ENCODE measurements at places on chromosomes 5 and 9.
A peak's percentile ranks its signal among the peaks of the same experiment; 100 is the strongest.

DNA sequence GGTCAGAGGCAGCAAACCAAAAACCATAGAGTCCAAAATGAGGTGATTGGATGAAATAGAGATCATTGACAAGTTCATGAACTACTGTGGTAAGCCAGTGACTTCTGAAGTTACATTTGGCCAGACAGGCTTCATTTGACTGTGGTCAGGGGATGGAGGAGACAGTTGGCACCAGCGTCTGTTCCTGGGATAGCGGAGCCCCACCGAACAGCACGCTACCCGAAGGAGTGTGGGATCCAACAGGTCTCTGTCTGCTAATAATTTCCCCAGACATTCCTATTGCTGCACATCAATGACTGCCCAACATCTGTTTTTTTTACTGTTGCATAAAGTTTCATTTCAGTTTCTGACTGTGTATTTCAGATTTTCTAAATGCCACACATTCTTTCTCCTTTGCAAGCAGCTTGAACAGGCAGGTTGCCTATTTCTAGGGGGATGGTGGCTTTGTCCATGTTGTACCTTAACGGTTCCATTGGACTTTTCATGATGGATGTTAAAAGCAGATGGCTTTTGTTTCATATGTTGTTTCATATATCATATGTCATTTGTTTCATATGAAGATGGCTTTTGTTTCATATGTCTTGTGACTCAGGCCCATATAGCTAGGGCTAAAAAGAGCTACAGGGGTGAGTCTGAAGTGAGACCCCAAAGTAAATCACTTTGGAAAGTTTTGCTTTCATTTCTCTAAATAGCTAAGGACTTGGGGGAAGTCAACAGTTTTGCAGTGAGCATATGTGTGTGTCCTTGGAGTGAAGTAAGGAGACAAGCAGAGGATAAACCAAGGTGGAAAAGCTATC, 180.8 kb downstream of the GOLPH3 start:
- DNase-seq = no peak

GRCh38 chr5:122219436-122220166, 90.3 kb downstream of the ZNF474 start:
- no peak for DNase-seq

DNA sequence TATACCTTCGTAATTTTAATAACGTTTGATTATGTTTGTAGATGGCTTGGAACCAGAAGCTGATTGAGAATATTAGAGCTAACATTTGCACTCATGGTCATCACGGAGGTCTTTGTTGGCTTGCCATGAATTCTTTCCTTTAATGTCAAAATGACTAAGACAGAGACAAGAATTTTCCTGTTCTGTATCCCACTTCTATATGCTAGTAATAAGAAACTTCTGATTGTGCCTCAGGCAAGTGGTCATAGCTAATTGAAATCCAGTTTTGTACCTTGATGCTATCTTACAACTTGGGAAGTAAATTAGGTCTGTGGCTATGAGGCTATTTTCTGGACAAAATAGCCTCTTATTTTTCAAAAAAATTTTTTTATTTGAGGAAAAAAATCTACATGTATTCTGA, 167.6 kb downstream of the RANBP17 start:
- no peak for DNase-seq

- DNase-seq = no peak
These were observed 133.6 kb upstream of the TUT7 start for GRCh38 chr9:86487838-86488233.

- no peak for DNase-seq
These were observed 38.1 kb upstream of the PRUNE2 start for GRCh38 chr9:76944011-76944410.

DNA sequence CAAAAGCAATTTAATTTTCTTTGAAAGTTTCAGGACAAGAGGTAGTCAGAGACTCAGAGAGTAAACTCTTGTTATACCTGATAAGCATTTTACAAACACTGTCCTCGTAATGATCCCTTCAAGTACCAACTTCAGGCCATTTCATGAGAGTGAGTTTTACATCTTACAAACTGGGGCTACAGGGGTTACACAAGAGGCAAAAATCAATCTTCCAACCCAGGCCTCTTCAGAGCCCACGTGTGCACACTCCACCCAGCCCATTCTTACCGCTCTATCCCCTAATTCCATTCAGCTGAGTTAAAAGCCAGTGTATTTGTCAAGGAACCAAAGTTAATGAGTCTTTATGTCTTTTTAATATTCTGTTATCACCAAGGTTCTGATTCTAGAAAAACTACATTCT, 46.5 kb downstream of the PSMB7 start:
- DNase-seq = no peak

- DNase-seq = peak; percentile 24
These were observed 1.4 kb downstream of the NDUFA8 start for GRCh38 chr9:122158202-122158601.

DNA sequence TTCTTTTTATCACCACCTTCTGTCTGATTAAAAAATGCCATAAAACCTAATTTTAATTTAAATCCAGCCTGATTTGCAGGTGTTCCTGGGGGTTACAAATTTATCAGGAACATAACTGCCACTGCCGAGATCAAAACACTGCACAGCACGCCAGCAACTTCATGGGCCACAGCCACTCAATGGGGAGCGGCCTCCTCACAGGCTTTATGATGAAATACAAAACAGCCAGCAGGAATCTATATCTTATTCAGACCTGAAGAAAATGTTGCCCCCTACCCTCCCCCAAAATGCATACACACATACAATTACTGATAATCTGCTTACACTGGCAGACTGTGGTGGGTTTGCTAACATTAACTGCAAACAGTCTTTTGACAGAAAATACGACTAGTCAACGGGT, 151.7 kb upstream of the POU5F2 start:
- no peak for DNase-seq

DNA sequence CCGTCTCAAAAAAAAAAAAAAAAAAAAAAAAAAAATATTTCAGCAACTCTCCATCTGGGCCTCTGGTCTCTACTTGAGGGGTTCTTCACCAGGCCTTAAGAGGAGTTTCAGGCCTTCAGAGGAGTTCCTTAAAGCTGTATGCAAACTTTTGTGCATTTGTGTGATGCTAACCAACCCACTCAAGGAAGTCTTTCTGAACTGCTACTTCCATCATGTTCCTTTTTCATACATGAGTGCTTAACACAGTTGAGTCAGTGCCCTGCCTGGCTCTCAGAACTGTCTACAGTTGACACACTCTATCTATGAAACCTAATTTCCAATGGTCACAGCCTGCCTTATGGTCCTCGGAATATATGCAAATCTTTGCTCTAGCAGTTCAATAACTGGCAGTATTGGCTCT, 146.5 kb downstream of the MEF2C start:
- DNase-seq = no peak

DNA sequence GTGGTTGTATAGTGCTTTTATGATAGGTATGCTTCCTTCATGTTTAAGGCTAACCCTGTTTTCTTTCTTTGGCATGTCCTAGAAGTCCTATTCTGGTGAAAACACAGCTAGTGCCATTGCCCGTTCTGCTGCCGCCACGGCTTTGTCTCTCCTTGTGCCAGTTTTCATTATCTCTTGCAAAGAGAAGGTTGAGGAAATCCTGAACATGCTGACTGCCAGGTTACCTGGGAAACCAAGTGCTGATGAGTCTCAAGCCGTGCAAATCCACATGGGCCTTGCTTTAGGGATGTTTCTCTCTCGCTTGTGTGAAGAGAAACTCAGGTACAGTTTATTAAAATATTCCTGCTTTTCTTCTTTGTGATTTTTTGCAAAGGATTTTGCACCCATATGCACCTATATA, 102.2 kb downstream of the HACD4 start:
- no peak for DNase-seq

DNA sequence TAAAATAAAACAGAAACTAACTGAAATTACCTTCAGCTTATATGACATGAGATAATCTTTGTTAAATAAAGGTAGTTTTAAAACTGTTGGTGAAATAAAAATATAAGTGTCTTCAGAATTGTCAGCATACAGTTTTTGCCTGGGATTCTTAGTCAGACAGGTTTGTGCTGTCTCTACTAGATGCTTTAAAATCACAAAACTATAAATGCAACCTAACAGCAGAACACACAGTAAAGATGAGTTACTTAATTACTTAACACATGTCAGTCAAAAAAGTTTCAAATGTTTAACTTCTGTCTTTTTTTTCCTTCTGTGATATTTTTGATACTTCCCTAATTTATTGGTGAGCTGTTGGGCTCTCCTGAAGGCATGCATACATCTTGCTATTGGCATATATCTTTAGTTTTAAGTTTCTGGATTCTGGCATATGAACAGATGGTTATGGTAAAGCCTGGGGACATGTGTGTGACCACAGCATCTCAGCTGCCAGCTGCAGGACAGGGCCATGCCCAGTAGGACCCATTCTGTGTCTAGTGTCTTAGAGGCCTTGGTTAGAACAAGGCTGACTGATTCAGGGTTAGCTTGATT, 231.1 kb upstream of the NUDT12 start:
- no peak for DNase-seq

- DNase-seq = no peak
These were observed 120.2 kb upstream of the GRHPR start for GRCh38 chr9:37302277-37302676.

DNA sequence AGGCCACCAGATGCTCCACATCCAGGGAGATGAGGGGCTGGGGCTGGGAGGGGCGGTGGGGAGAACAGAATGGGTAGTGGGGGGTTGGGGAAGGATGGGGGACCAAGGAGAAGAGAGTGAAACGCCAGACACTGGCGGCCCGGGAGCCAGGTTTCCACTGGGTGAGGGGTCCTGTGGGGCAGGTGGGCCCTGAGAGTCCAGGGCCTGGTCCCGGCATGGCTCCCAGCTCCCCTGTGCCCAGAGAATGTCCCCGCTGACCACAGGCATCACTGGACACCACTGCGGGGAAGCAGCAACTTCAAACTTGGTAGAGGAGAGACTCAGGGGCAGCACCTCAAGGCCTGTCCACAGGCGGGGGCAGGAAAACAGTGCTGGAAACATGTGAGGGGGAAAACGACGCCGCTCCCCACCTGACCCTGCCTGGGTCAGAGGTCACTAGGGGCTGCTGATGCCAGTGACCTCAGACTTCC, 13.2 kb downstream of the NINJ1 start:
- DNase-seq = peak; percentile 18

- no peak for DNase-seq
These were observed 35.3 kb upstream of the IQGAP2 start for GRCh38 chr5:76367623-76368371.

DNA sequence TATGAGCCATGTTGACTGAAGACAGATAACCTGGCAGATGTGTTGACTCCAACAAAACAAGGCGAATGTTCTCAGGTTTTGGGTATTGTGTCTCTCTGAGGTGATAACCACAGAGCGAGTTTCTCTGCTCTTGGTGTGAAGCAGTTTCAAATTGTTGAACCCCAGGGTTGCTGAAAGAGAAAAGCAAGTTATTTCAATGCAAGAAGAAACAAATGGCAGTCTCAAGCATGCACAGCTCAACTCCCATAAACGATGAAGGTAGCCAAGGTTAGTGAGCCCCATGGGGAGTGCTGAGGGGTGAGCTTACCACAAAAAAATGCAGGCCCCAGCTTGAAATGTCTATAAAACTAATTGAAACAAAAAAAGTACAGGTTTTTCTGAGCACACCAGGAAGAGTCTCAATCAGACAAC, 220.8 kb upstream of the DAPK1 start:
- no peak for DNase-seq

GRCh38 chr5:72988769-72989168, 32.9 kb downstream of the FCHO2 start:
- no peak for DNase-seq

DNA sequence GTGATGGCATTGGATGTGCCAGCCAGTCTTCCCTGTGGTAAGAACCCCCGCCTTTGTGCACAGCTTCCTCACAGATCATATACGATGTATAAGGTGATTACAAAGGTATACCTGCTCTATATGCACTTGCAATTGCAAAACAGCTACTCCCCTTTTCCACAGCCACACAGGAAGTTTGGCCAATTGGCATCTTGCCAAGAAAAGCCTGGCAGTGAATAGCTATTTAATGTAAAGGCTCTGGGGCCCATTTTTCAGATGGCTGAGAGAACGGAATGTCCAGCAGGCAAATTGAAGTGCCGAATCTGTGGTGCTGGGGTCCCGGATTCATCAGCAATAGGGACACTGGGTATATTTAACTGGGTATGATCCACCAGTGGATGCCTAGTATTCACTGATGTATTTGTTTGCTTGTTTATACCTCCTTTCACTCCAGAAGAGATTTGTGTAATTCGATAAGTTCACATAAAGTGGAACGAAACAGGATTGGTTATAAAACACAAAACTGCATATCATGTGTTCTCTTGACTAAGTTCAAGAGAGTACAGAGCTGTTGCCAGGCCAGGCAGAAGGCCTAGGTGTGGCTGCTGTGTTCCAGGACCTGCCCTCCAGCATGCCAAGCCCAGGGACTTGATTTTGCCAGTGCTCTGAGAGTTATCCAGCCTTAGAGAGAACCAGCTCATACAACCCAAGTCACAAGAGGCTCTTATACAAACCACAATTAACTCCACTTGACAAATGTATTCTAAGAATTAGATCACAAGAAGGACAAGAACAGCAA, 27.7 kb upstream of the GABRP start:
- no peak for DNase-seq

- DNase-seq = no peak
These were observed 8.8 kb upstream of the GGTA1 start for GRCh38 chr9:121508415-121508814.

DNA sequence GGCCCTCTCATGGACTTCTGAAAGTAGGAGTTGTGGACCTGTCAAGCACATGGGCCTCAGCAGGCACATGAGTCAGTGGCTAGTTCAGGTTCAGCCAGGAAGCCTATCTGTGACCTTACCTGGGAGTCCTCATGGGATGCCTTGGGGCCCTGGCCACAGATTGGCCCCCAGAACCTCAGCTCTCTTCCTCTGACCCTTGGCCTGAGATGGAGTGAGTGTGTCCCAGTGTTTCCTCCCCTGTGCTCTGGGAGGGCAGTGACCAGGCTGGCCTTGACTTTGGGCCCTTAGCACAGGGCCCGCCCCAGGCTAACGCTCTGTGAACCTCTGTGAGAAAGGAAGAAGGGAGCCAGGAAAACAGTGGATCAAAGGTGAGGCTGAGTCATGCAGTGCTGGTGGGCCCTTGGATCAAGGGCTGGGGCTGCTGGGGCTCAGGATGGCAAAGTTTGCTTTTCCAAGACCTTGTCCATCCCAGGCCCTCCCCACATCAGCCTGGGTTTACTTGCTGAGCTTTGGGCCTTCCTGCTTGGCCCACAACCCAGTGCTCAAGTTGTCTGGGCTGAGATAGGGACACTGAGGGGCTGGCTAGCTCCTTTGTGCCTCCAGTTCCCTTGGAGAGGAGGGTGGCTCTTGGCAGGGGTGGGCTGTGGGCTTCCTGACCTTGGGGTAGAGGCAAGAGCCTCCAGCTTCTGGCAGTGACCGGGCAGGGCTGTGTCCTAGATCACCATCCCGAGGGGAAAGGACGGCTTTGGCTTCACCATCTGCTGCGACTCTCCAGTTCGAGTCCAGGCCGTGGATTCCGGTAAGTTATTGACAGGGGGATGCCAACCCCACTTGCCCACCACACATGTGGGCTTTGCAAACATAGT, 41.4 kb downstream of the RGS3 start:
- DNase-seq = no peak

- DNase-seq = no peak
These were observed 700.5 kb upstream of the CDH10 start for GRCh38 chr5:25345240-25345771.

GRCh38 chr5:141349917-141350619, at the start of gene PCDHGB1:
Gene PCDHGB1 (plus strand): TSS chr5:141350099. CDS start chr5:141350261, 162 bp downstream.
- no peak for DNase-seq
